Pancreas (tissue), 10 donors: ENCODE measurements at places on chromosomes 3 and 15.

- no peaks in the 10 kb centered on the region for H3K36me3 ChIP-seq
- H3K27ac ChIP-seq: no peak overlapping the region
- no peak overlapping the region for H3K4me3 ChIP-seq
- H3K4me1 ChIP-seq: no peaks in the 10 kb centered on the region
Measured at GRCh38 chr3:151787626-151788025, 26.3 kb upstream of the AADAC start.

- no peak overlapping the region for H3K4me3 ChIP-seq
- no peaks in the 10 kb centered on the region for H3K36me3 ChIP-seq
- H3K27ac ChIP-seq: peak overlapping the region; percentile 46
- H3K4me1 ChIP-seq: no peaks in the 10 kb centered on the region
Measured at GRCh38 chr15:81296673-81297072, 27.3 kb downstream of the STARD5 start.

GRCh38 chr15:77497110-77497737 is 76.5 kb downstream of the HMG20A start:
- DNase-seq: peak; percentile 88
- H3K36me3 ChIP-seq: no peaks in the 10 kb centered on the region
- peaks cover 15% of the 10 kb centered on the region for H3K4me1 ChIP-seq
- H3K27ac ChIP-seq: peak overlapping the region; percentile 74
- H3K4me3 ChIP-seq: no peak overlapping the region

- H3K27me3 ChIP-seq: no peaks in the 10 kb centered on the region
- H3K4me1 ChIP-seq: peaks cover 8% of the 10 kb centered on the region
- H3K27ac ChIP-seq: peak overlapping the region; percentile 92
- no peak overlapping the region for H3K4me3 ChIP-seq
- H3K36me3 ChIP-seq: no peaks in the 10 kb centered on the region
- no peak for DNase-seq
Measured at GRCh38 chr15:66294932-66295235, 1.5 kb downstream of the DIS3L start.

DNA sequence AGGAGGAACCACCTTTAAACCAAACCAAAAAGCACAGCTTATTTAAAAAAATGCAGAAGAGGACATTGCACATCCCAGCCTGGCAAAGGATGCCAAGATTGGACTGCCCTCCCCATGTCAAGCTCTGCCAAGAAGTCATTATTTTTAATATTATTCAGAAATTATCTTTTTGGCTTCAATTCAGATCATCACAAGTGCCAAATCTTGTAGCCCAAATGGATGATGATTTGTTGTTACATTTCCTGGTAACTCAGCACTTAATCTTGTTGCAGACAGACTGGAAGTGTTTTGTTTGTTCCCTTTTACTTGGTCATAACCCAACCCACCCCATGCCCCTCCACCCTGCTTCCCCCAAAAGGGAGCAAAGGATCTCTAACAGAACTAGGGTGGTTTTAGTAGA is 28.1 kb upstream of the LXN start:
- H3K27me3 ChIP-seq: no peaks in the 10 kb centered on the region
- H3K27ac ChIP-seq: no peak overlapping the region
- no peaks in the 10 kb centered on the region for H3K4me1 ChIP-seq
- H3K36me3 ChIP-seq: no peaks in the 10 kb centered on the region
- H3K4me3 ChIP-seq: no peak overlapping the region
- no peak for DNase-seq

DNA sequence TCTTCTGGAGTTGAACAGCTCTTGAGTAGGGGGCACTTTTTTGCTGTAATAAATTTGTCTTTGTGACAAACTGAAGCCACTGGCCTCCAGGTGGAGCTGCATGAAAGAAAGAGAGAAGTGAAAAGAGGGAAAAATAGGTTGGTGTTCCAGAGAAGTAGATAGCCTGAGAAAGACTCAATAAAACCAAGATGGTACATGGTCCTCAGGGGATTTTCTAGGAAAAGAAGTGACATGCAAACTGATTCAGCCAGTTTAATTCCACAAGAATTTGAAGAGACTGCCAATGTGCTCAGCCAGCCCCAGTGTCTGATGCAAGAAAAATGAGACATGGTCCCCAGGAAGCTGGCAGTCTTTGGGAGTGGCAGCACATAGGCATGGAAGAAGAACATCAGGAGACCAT is 152.7 kb downstream of the CD47 start:
- no peak overlapping the region for H3K27ac ChIP-seq
- H3K4me3 ChIP-seq: no peak overlapping the region
- no peaks in the 10 kb centered on the region for H3K36me3 ChIP-seq
- DNase-seq: no peak
- H3K27me3 ChIP-seq: no peaks in the 10 kb centered on the region

DNA sequence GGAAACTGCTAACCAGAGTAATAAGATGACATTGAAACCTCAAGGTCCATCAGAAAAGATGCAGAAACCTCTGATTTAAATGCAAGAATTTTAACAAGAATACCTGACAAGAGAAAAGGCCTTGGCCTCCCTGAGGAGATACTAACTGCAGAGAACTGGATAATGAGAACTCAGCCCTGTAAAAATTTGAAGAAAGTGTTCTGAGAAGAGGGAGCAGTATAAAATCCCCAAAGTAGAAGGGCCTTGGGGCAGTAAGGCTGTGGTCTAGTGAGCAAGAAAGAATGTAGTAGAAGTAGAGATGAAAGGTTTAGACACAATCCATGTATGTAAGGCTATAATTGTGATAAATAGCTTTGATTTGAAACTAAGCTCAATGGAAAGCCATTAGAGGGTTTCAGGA is 394.1 kb downstream of the ZBBX start:
- no peak for DNase-seq
- H3K27ac ChIP-seq: no peak overlapping the region
- no peak overlapping the region for H3K4me3 ChIP-seq
- no peaks in the 10 kb centered on the region for H3K36me3 ChIP-seq
- no peaks in the 10 kb centered on the region for H3K27me3 ChIP-seq

DNA sequence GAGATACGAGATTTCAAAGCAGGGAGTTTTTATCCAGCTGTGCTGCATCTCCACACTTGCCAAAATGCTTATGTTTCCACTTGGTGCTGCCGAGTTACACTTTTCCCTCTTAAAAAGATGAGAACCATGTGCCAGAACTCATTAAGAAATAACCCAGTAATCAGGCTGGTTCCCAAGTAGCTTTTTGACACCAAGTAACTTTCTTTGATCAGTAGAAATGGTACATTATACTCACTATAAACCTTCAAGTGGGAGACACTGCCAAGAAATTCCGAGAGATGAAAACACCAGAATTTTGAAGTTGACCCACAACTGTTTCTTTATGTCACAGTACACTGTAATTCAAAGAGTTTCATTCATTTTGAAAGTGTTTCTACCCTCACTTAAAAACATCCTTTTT is 164.6 kb upstream of the CCDC54 start:
- no peak overlapping the region for H3K27ac ChIP-seq
- H3K27me3 ChIP-seq: no peaks in the 10 kb centered on the region

GRCh38 chr15:26234976-26235767 is 372.0 kb upstream of the ATP10A start:
- no peak overlapping the region for H3K27ac ChIP-seq
- H3K4me1 ChIP-seq: no peaks in the 10 kb centered on the region
- no peak overlapping the region for H3K4me3 ChIP-seq
- DNase-seq: no peak
- H3K36me3 ChIP-seq: no peaks in the 10 kb centered on the region

- H3K4me1 ChIP-seq: no peaks in the 10 kb centered on the region
- H3K27me3 ChIP-seq: no peaks in the 10 kb centered on the region
- H3K4me3 ChIP-seq: no peak overlapping the region
- no peak overlapping the region for H3K27ac ChIP-seq
Measured at GRCh38 chr15:66786222-66786621, 84.2 kb downstream of the SMAD6 start.

- no peaks in the 10 kb centered on the region for H3K4me1 ChIP-seq
- no peak for DNase-seq
- no peak overlapping the region for H3K4me3 ChIP-seq
- no peaks in the 10 kb centered on the region for H3K27me3 ChIP-seq
Measured at GRCh38 chr3:96961576-96961975, 147.2 kb downstream of the EPHA6 start.

DNA sequence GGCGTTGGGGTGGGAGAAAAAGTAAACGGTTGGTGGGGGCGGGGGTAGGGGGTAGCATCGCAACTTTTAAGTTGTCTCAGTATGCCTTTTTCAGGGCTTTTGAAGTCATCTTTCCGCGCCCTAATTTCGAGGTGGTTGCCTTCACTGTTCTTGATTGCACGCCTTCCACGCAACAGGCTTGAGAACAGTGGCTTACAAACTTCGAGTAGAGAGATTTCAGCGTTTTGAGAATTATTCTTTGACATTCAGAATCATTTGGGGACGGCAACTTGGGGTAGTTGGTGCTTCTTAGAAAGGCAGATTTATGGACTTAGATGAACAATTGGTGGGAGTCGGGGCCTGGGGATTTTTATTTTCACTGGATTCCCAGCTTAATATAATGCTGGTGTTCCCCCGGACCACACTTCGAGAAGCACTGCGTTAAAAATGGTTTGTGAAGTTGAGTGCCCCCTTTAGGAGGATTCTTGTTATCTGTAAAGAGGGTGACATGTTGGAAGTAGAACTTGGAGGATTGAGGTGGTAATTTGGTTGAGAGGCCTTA is 880 bp downstream of the PPP4R2 start:
- H3K36me3 ChIP-seq: no peaks in the 10 kb centered on the region
- peaks cover 29% of the 10 kb centered on the region for H3K4me1 ChIP-seq
- no peak for DNase-seq
- no peaks in the 10 kb centered on the region for H3K27me3 ChIP-seq
- peak overlapping the region; percentile 98 for H3K27ac ChIP-seq

- no peak overlapping the region for H3K27ac ChIP-seq
- no peaks in the 10 kb centered on the region for H3K27me3 ChIP-seq
- peaks cover 6% of the 10 kb centered on the region for H3K4me1 ChIP-seq
- H3K36me3 ChIP-seq: no peaks in the 10 kb centered on the region
- no peak overlapping the region for H3K4me3 ChIP-seq
- no peak for DNase-seq
Measured at GRCh38 chr3:23387286-23387918, 184.3 kb downstream of the UBE2E2 start.

- no peaks in the 10 kb centered on the region for H3K4me1 ChIP-seq
- DNase-seq: no peak
- H3K27me3 ChIP-seq: no peaks in the 10 kb centered on the region
- no peak overlapping the region for H3K27ac ChIP-seq
- no peak overlapping the region for H3K4me3 ChIP-seq
Measured at GRCh38 chr3:190234621-190235020, 87.6 kb downstream of the CLDN1 start.

- peak; percentile 69 for DNase-seq
- no peaks in the 10 kb centered on the region for H3K36me3 ChIP-seq
Measured at GRCh38 chr3:71389911-71390573, 193.5 kb downstream of the FOXP1 start.

DNA sequence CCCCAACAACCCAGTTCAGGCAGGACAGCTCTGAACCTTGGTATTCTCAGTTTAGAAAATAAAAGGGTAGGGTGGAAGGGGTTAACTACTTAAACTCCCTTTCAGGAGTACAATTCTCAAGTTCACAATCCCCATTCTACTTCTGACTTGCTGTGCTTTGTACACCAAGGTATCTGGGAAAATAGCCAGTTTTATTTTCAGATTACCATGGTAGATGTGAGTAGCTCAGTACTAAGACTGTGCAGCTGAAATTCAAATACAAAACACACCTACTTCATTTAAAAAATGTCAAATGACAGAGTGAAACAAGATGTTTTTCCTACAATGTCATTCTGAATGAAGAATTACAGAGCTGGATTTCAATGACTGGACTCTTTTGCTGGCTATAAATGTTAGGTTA is 27.4 kb downstream of the SLC7A14 start:
- H3K4me3 ChIP-seq: no peak overlapping the region
- H3K4me1 ChIP-seq: no peaks in the 10 kb centered on the region
- H3K36me3 ChIP-seq: no peaks in the 10 kb centered on the region
- DNase-seq: no peak
- no peaks in the 10 kb centered on the region for H3K27me3 ChIP-seq
- H3K27ac ChIP-seq: no peak overlapping the region

DNA sequence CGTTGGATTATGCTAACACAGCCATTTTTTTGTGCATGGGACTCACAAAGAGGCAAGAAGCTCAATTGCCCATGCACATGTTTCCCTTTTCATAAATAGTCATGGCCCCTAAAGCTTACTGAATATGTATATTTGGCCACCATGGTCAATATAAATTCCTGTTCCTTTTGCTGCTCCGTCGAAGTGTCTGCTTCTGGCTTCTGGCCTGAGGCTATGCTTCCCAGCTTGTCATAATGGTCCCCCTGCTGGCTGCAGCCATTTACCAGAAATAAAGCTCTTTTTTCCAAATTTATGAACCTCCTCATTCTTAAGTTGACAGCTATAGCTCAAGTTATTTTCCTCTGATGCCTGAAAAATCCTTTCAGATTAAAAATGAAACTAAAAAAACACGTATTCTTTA is 602.1 kb downstream of the VGLL3 start:
- H3K4me3 ChIP-seq: no peak overlapping the region
- no peak overlapping the region for H3K27ac ChIP-seq
- H3K4me1 ChIP-seq: no peaks in the 10 kb centered on the region
- DNase-seq: no peak

DNA sequence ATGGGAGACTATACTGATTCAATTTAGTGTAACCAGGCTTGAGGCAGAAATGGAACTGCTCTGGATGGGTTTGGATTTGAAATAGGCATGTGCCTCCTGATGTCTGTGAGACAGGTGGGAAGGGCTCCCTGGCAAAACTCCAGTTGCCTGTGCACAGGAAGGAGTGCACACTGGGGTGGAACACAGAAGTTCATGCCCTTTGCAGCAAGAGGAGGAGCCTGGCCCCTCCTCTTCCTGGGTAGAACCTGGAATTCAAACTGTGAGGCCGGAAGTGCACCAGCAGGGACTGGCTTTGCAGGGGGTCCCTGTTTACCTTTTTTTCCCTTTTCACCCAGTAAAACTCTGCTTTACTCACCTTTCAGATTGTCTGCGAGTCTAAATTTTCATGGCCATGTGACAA is 99.9 kb downstream of the GMPS start:
- no peak overlapping the region for H3K27ac ChIP-seq
- no peaks in the 10 kb centered on the region for H3K36me3 ChIP-seq

- no peak overlapping the region for H3K4me3 ChIP-seq
- peak; percentile 96 for DNase-seq
Measured at GRCh38 chr15:75043509-75044257, 20.3 kb downstream of the PPCDC start.
